ENCODE measurements at places on chromosomes 3 and 15.

DNA sequence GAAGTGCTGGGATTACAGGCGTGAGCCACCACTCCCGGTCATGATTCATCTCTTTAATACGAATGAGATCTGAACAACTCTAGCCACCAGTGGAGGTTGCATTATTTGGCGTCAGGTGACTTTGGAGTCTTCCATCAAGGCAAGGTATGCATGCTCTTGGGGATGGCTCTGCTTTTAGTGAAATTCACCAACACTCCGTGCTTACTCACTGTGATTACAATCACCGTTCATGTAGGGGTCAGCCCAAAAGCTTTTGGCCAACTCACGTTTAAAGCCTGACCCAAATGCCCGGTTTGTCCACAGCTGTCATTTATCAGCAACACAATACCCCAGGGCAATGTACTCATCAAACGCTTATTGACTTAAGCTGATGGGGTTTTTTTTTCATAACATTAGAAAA is 155.4 kb downstream of the PDZRN3 start:
- DNase-seq: no peak
- H3K27ac ChIP-seq: no peak overlapping the region
- H3K4me3 ChIP-seq: no peak overlapping the region

DNA sequence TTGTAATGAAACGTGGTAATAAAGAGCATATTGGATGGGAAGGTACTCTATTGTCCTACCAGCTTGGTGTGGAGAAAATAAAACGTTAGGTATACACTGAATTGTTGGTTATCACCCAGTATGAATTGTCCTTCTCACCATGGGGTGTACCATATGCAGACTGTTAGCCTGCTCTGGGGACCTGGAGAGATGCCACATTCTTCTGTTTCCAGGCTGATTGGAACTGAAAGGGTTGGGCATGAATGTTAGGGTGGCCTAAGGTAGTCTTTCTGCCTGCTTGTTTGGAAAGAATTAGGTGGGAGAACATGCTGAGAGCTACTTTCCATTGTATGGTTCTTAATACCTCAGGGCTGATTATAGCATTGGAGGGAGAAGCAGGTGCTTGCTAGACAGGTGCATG is 340.6 kb downstream of the PTPRG start:
- H3K36me3 ChIP-seq: no peaks in the 10 kb centered on the region
- no peaks in the 10 kb centered on the region for H3K27me3 ChIP-seq
- DNase-seq: no peak
- H3K4me1 ChIP-seq: no peaks in the 10 kb centered on the region

GRCh38 chr3:4990069-4990468 is 10.8 kb downstream of the BHLHE40 start:
- H3K36me3 ChIP-seq: no peaks in the 10 kb centered on the region
- H3K4me3 ChIP-seq: no peak overlapping the region
- H3K4me1 ChIP-seq: peaks cover 2% of the 10 kb centered on the region
- no peak for DNase-seq
- no peak overlapping the region for H3K27ac ChIP-seq

- peaks cover 13% of the 10 kb centered on the region for H3K4me1 ChIP-seq
- no peak overlapping the region for H3K27ac ChIP-seq
- H3K36me3 ChIP-seq: no peaks in the 10 kb centered on the region
- H3K27me3 ChIP-seq: no peaks in the 10 kb centered on the region
Measured at GRCh38 chr3:52176180-52176752, 21.7 kb upstream of the ALAS1 start.

- DNase-seq: no peak
- H3K36me3 ChIP-seq: no peaks in the 10 kb centered on the region
- H3K27me3 ChIP-seq: peaks cover 15% of the 10 kb centered on the region
- H3K4me1 ChIP-seq: peaks cover 2% of the 10 kb centered on the region
- H3K27ac ChIP-seq: no peak overlapping the region
Measured at GRCh38 chr15:48928877-48929538, 34.7 kb downstream of the SHC4 start.

DNA sequence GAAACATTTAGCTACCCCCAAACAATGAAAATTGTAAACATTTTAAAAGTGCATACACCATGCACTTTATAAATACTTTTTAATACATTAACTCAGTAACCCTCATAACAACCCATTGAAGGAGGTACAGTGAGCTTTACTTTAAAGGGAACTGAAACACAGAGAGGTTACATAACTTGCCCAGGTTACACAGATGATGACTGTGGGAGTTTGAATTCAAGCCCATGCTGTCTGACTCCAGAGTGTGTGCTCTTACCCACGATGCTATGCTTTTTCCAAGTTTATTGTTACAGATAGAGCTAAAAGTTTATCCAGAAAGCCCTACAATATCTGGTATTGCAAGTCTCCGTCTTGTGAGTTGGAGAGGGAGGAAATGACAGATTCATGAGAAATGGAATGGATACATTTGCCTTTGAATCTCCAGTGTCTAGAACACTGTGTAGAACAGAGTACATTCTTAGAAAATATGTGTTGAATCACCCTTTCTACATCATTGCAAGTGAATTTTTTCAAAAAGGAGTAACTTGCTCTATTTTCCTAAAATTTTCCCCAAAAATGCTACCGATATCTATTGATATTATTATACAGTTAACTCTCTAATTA is 428.3 kb downstream of the NAALADL2 start:
- H3K27ac ChIP-seq: no peak overlapping the region
- H3K4me3 ChIP-seq: no peak overlapping the region
- no peak for DNase-seq
- no peaks in the 10 kb centered on the region for H3K4me1 ChIP-seq
- H3K27me3 ChIP-seq: no peaks in the 10 kb centered on the region
